Activated naive CD8-positive, alpha-beta T cell treated with anti-CD3 and anti-CD28 coated beads for 36 hours (primary cell): ENCODE measurements at places on chromosomes 7 and 10. TPM values are rescaled to one million over a fixed set of nuclear protein-coding genes. Genes with fewer than 3 reads are reported as not detected.

DNA sequence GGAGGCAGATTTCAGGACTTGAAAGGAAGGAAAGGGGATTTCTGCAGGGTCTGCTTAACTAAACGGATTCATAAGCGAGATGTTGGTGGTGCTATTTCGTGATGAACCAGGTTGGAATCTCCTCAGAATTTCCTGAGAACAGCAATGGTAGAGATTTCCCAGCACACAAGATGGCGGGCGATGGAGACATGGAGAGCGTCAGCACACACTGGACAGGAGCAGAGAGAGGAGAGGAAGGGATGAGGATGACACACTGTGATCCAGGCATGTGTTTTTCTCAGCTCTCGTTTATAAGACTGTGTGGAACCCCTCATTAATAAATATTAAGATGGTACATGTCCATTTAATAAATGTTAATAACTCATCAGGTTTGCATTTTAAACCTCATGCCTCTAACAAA, 43.9 kb upstream of the LYZL1 start:
- no peak overlapping the region for H3K4me3 ChIP-seq
- no peaks in the 10 kb centered on the region for H3K36me3 ChIP-seq
- no peaks in the 10 kb centered on the region for H3K4me1 ChIP-seq
- no peak for DNase-seq
- peaks cover 7% of the 10 kb centered on the region for H3K27me3 ChIP-seq

DNA sequence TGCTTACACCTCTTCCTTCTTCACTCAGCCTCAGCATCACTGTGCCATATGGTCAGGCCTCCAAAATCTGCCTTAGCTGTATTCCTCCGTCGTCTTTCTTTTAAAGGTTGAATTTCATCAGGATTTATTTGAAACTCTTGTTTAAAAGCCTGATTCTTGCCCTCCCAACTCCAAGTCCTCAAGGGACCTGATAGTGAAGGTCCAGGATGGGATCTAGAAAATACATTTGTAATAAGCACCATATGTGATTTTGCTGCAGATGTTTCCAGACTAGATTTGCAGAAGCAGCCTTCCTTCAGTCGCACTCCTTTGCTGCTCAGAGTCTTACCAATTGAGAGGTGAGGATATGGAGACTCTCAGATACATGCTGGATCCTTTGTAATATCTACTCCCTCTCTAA, 101.0 kb upstream of the ANKRD1 start:
- H3K27me3 ChIP-seq: peaks cover 3% of the 10 kb centered on the region
- no peaks in the 10 kb centered on the region for H3K36me3 ChIP-seq
- no peak for DNase-seq
- no peaks in the 10 kb centered on the region for H3K4me1 ChIP-seq

DNA sequence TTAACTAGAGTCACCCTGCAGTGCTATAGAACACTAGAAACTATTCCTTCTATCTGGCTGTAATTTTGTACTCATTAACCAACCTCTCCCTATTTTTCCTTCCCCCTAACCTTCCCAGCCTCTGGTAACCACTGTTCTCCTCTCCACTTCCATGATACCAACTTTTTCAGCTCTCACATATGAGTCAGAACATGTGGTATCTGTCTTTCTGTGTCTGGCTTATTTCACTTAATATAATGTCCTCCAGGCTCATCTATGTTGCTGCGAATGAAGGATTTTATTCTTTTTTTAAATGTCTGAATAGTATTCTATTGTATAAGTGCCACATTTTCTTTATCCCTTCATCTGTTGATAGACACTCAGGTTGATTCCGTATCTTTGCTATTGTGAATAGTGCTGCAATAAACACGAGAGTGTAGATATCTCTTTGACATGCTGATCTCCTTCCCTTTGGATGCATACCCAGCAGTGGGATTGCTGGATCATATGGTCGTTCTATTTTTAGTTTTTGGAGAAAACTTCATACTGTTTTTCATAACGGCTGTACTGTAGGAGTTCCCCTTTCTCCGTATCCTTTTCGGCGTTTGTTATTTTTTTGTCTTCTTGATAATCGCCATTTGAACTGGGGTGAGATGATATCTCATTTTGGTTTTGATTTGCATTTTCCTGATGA, 101.4 kb downstream of the FAM107B start:
- H3K4me3 ChIP-seq: no peak overlapping the region
- H3K4me1 ChIP-seq: peaks cover 9% of the 10 kb centered on the region
- no peaks in the 10 kb centered on the region for H3K27me3 ChIP-seq
- DNase-seq: no peak

The POLR3A gene
- 25.2 TPM for total RNA-seq
